ENCODE measurements at places on chromosomes 6 and 20.
A peak's percentile ranks its signal among the peaks of the same experiment; 100 is the strongest.

GRCh38 chr6:168015482-168016175 is 18.2 kb downstream of the KIF25 start:
- no peak for DNase-seq

GRCh38 chr20:137668-138490 is 4.5 kb upstream of the DEFB126 start:
- no peak for DNase-seq

GRCh38 chr6:128754658-128755256 is 128.2 kb upstream of the LAMA2 start:
- DNase-seq, result no peak

GRCh38 chr6:32517654-32518445 is 12.2 kb downstream of the HLA-DRB5 start:
- DNase-seq, result no peak

GRCh38 chr20:46651091-46651962 is at the start of gene SLC13A3:
SLC13A3 (minus strand) TSS chr20:46651459; CDS start chr20:46651421, 38 bp downstream.
- peak; percentile 63 for DNase-seq

GRCh38 chr6:156809034-156809433 is 31.9 kb downstream of the ARID1B start:
- DNase-seq, result peak; percentile 91

GRCh38 chr20:5786930-5787795 is 37.0 kb downstream of the SHLD1 start:
- DNase-seq, result no peak

GRCh38 chr6:30738532-30738931 is 4.0 kb downstream of the FLOT1 start:
- DNase-seq, result no peak

- no peak for DNase-seq
Measured at GRCh38 chr20:19802492-19803158, 44.6 kb downstream of the RIN2 start.

GRCh38 chr20:50560867-50561266 is 50.7 kb downstream of the PTPN1 start:
- no peak for DNase-seq

GRCh38 chr6:42236682-42237473 is 19.2 kb upstream of the MRPS10 start:
- no peak for DNase-seq

DNA sequence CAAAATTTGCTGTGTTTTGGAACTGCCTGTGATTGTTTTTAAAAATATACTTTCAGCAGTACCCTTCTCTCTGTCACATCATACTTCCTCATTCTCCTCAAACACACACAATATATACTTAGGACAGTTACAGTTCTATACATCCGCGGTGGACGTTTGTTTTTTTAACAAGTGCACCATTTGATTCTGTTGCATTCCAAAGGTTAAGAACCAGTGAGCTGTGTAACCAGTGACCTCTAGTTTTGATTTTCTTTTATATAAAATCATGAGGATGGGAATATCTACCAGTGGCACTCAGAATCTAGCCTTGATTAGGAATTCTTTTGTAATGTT is 152.8 kb downstream of the CARMIL1 start:
- no peak for DNase-seq
